ENCODE measurements at places on chromosomes 3 and 15. TPM values are rescaled to one million over a fixed set of nuclear protein-coding genes. Genes with fewer than 3 reads are reported as not detected.

Gene ALDH1A3
- 63.0 TPM for total RNA-seq

Gene LDHAL6B
- total RNA-seq = not detected

Gene MAP6D1
- 2.0 TPM for total RNA-seq

Gene LRRC31
- not detected for total RNA-seq

DNA sequence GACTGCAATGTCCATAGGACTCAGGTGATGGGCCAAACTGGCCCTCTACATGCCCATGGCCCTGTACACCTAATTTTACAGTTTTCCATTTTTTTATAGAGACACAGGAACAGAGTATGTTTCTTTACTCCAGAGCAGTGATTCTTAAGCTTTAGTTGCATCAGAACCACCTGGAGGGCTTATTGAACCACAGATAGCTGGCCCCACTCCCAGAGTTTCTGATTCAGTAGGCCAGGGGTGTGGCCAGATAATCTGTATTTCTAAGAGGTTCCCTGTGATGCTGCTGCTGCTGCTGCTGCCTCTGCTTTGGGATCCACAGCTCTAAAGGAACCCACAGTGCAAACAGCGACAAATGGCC is 5.1 kb downstream of the RBP1 start:
- no peak for DNase-seq

DNA sequence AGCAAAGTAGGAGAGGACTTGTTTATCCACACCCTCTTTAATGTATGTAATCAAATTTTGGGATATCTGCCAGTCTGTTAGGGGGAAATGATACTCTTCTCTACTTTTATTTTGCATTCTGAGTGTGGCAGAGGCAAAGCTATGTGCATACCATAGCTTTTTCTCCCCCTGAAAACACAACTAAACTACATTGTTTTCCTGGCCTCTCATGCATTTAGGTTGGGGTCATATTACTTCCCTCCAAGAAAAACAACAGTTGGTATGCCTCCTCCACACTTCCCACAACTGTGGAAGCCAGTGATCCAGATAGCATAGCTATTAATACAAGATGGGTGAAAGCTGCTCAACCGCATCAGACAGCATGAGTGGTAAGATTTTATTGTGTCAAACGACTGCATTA is 6.9 kb downstream of the RPL15 start:
- DNase-seq = no peak

DNA sequence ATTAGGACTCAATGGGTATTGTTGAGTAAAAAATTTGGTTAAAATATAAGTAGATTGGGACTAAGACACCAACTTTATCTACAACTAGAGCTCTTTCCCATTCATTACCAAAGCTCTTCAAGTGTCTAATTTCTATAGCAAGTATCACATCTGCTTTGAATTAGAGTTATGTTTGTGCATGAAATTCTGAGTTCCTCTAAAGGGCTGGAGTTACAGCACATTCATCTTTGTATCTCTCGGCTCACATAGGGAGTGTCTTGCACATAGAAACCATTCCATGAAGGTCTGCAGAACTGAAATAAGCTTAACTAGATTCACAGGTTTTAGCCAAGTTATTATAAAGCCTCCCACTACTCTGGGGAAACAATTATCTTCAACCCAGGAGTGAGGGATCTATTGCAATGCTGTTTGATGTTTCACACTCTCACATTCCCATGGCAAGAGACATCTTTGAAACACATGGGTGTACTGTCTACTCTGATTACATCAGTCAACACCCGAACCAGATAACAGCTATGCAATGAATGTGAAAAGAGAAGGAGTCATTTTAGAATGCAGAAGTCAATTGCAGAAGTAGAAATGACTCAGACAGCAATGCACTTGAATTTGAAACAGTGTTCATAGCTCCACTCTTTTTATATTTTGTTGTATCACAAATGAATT is 93.1 kb upstream of the KBTBD8 start:
- no peak for DNase-seq

GRCh38 chr3:136350557-136350956 is 100.4 kb downstream of the PCCB start:
- no peak for DNase-seq

DNA sequence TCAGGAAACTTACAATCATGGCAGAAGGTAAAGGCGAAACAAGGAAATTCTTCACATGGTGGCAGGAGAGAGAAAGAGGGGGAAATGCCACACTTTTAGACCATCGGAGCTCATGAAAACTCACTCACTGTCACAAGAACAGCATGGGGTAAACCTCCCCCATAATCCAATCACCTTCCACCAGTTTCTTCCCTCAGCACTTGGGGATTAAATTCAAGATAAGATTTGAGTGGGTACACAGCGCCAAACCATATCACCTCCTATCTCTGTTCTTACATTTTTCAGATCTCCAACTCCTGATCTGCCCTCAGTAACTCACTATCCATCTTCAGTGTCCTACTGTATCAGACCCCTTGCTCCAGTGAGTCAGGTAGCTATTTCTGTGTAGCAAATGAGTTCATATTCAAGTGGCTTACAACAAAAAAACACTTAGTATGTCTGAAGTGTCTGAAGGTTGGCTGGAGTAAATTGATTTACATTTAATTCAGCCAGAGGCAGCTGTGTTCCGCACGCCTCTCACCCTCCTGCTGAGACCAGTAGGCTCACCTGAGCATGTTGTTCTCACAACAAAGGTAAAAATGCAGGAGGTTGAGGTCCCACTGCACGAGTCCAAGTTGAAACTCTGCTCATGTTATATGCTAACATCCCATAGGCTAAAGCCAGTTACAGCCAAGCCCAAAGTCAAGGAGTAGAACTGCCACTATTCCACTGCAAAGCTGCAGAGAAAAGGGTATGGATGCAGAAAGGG is 180.7 kb upstream of the LMCD1 start:
- DNase-seq = no peak

- no peak for DNase-seq
Measured at GRCh38 chr3:69051756-69052471, at the start of gene TMF1. TSS of gene TMF1 (minus strand) at chr3:69052333. CDS start at chr3:69052086, 247 bp downstream.

- DNase-seq = no peak
Measured at GRCh38 chr15:94843060-94843459, 611.7 kb downstream of the MCTP2 start.

- no peak for DNase-seq
Measured at GRCh38 chr15:65337436-65338070, 33.1 kb downstream of the RNU5B-1 start.

GRCh38 chr3:115081444-115081843 is 65.6 kb downstream of the ZBTB20 start:
- no peak for DNase-seq

GRCh38 chr3:36451816-36452215 is 71.5 kb downstream of the STAC start:
- DNase-seq = no peak
